Bronchial epithelial cell (primary cell): ENCODE measurements at places on chromosomes 12 and 14.

GRCh38 chr14:64758025-64758521, 53.8 kb downstream of the PLEKHG3 start:
- peak; percentile 91 for DNase-seq

GRCh38 chr14:90091393-90091792, 29.6 kb downstream of the KCNK13 start:
- no peak for DNase-seq

DNA sequence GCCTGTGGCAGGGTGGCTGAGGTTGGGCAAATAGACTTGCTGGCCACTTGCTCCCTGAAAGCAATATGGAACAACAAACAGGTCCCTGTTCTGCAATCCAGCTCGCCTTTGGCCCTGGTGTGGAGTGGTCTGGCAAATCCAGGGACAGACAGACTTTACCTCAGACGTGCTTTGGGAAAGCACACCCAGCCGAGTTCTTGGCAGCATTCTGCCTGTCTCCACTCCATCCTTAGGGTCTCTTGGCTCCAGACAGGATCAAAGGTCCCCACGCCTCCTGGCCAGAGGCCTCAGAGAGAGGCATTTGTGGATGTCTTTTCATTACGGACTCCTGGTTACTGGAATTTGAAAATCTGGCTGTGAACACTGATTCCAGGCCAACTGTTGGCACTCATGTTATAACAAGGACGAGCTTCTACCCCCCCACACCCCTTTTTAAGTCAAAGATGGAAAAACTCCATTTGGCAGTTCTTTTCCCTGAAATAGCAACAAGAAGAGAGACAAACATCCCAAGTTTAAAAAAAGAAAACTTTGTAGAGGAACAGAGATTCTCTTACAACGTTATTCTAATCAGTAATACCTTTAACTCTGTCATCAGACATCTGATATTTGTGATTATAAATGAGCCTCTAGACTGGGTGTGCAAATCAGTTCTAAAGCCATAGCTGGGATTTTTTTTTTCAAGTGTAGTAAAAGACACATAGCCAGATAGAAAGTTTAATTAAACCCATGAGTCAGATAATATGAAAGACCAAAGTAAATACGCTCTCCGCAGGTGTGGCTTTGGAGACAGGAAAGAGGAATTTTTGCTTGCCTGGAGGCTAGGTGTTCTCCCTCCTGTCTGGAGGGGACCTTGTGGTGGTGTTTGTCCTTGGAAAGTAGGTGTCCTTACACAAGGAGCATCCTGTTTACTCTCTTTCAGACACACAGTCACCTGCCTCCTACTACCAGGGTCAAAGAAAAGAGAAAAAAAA, 60.7 kb downstream of the GALNT8 start:
- DNase-seq = peak; percentile 30

- no peak for DNase-seq
Measured at GRCh38 chr14:29928117-29928640, 532 bp upstream of the PRKD1 start.

GRCh38 chr12:8606890-8607289, 5.8 kb downstream of the AICDA start:
- no peak for DNase-seq

GRCh38 chr14:93731753-93732152, 56.5 kb downstream of the PRIMA1 start:
- no peak for DNase-seq
